ENCODE measurements at places on chromosomes 16 and 17.

DNA sequence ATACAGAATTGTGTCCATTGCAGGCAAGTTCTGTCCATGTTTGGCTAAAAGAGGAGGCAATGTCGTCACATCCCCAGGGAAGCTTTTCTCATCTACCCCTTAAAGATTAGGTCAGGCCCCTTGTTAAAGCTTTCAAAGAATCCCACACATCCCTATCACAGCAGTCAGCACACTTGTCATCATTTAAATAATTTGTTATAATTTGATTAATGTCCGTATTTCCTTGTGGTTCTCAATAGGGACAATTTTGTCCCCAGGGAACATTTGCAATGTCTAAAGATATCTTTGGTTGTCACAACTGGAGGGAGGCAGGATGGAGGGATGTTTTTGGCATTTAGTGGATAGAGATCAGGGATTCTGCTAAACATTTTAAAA lies 28.1 kb upstream of the NFAT5 start:
- no peak for DNase-seq

GRCh38 chr17:67132366-67132765 lies 88.0 kb downstream of the CACNG1 start:
- no peak for DNase-seq

DNA sequence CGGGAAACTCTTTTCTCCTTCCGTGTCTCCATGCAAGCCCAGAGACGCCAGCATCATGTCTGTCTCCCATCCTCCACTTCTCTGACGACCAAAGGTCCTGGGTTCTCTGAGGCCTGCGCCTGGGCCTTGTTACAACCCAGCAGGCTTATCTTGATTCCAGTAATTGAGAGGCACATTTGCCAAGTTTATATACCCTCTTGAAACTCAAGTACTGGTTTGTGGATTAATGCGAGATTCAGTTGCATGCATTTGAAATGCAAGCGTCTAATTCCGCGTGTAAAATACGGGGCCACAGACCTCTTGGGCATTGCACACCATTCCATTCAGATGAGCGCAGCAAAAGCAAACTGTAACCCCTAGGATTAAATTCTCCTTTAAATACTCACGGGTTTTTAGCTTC lies 28.7 kb upstream of the CRISPLD2 start:
- no peak for DNase-seq

GRCh38 chr16:88727871-88728270 lies 21.6 kb downstream of the CTU2 start:
- no peak for DNase-seq

- no peak for DNase-seq
Measured at GRCh38 chr16:88511906-88512305, 58.3 kb upstream of the ZC3H18 start.

DNA sequence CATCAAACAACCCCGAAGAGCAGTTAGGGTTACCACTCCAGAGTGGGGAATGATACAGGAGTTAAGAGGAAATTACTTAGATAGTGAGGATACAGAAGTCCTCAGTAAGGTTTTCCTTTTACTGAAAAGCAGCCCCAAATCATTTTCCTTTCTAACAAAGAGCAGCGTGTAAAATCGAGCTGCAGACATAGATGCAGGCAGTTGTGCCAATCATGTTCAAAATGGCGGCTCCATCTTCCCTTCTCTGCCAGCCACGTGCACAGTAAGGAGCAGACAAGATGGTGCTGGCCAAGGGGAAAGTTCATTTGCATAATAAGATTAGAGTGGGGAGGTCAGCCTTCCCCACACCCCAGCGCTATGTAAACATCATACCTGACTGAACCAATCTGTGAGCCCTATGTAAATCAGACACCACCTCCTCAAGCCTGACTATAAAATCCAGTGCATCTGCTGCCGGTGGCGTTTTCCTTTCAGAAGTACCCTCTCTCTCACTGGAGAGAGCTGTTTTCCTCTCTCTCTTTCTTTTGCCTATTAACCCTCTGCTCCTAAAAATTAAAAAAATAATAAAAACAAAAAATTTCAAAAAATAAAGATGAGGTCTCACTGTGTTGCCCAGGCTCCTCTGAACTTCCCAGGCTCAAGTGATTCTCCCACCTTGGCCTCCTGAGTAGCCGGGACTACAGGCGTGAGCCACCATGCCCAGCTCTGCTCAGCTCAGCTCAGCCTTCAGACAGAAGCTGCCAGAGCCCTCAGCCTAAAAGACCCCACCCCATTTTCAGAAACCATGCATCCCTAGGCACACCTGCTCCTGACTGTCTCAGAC lies 2.6 kb upstream of the SRL start:
- no peak for DNase-seq

DNA sequence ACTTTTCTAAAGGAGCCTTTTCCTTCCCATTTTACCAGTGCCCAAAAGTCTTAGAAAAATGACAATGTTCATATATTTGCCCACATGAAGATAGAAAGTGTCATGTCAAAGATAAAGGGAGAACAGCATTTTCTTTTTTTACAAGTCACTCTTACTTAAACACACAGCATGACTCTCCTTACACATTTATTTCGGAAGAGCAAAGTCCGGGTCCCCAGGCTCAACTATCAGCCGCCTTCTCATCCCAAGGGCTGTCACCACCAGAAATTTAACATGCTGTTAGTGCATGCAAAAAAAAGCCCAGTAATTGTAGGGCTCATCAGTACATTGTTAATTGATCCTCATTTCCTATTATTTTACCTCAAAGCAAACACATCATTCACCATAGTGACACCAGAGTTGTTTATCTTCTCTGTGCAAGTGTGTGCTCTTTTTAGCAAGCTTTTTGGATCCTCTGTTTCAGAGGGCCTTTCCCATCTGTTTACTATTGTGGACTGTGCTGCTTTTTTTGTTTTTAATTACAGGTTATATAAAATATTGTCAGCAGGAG lies 560.3 kb downstream of the WWOX start:
- DNase-seq = no peak

GRCh38 chr16:87851141-87851587 lies 18.1 kb downstream of the SLC7A5 start:
- DNase-seq = no peak

GRCh38 chr17:33229499-33229898 lies 63.6 kb downstream of the ASIC2 start:
- DNase-seq = no peak

DNA sequence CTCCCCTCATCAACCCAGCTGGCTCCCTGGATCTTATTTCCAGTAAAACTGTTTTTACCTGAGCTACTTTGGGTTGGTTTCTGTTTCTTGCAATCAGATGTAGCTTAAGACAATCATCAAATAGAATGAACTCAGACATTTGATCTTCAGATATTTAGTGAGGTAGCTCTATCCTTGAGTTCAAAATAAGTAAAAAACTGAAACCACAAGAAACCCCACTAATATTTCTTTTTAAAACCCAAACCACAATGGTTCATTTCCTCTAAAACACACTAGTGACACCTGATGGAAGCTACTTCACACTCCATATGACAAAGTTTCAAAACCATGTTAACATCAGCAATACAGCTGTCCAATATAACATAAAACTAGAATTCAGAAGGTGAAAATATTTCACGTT lies 37.8 kb downstream of the CACNG1 start:
- no peak for DNase-seq

DNA sequence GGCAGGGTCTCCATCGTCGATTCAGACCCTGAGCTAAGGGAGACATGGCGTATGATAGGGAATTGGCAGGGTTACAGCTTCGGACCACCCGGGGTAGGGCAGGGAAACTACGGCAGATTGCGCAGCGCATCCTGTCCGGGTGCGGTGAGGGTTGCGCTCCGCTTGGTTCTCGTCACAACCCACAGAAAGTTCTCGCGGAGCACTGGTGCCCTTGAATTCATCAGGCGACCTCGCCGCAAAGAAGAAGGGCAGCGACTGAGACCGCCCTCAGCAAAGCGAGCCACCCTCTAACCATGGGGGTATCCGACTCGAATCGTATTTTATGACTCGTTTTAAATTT lies 1.2 kb downstream of the HS3ST3B1 start:
- peak; percentile 68 for DNase-seq

GRCh38 chr17:45293413-45294211 lies 23.2 kb downstream of the MAP3K14 start:
- DNase-seq = no peak

- no peak for DNase-seq
Measured at GRCh38 chr16:84827131-84827574, 7.4 kb downstream of the CRISPLD2 start.

GRCh38 chr16:59690216-59690615 lies 956.1 kb upstream of the GOT2 start:
- no peak for DNase-seq

- no peak for DNase-seq
Measured at GRCh38 chr17:52751051-52751450, 592.5 kb upstream of the CA10 start.

GRCh38 chr16:10972108-10972818 lies 27.9 kb downstream of the CLEC16A start:
- DNase-seq = no peak

DNA sequence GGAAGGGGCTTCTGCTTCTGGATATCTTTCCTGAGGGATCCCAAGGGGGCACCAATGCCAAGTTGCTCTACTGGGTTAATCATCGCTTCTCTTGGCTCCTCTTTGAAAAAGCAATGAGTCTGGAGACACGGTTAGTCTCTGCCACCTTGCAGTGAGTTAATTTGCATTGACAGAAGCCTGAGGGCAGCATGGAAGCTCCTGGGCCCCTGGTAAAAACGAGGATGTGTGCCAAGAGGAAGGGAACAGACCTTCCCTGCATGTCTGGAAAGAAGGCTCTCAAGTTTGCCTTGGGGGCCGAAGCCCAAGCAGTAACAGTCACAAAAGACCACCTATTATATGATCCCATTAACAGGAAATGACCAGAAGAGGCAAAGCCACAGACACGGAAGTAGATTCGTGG lies 86.7 kb downstream of the IRX5 start:
- DNase-seq = no peak

DNA sequence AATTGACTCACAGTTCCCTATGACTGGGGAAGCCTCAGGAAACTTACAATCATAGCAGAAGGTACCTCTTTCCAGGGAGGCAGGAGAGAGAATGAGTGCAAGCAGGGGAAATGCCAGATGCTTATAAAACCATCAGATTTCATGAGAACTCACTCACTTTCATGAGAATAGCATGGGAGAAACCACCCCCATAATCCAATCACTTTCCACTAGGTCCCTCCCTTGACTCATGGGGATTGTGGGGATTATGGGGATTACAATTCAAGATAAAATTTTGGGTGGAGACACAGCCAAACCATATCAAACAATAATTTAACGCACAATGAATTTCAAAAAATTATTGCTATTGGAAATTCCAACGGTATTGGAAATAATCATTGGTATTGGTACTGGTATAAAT lies 15.1 kb downstream of the ABCA9 start:
- DNase-seq = no peak

GRCh38 chr17:1512351-1512750 lies 4.1 kb downstream of the INPP5K start:
- DNase-seq = no peak

GRCh38 chr17:73045724-73046123 lies 46.8 kb downstream of the SLC39A11 start:
- DNase-seq = no peak

DNA sequence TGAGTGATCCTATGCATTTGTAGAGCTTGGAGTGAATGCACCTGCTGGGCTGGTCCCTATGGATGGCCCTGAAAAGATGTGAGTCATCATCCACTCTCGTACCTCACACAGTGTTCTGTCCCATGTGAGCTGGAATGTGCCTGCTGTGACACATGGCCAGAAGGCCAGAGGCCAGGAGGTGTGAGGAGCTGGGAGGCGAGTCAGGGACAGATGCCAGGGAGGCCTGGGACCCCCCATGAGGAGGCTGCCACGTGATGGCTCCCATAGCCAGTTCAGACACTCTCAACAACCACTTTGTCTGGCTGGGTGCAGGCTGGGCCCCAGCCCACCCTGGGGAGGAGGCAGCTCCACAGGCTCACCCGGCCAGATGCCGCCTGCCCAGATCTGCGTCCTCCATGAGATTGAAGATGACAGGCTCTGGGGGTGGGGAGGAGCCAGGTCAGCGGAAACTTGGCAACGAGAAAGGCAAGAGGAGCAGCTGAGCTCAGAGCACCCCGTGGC lies 168.8 kb downstream of the C16orf78 start:
- no peak for DNase-seq

GRCh38 chr17:77437017-77437416 lies 296.2 kb downstream of the SEC14L1 start:
- DNase-seq = no peak

DNA sequence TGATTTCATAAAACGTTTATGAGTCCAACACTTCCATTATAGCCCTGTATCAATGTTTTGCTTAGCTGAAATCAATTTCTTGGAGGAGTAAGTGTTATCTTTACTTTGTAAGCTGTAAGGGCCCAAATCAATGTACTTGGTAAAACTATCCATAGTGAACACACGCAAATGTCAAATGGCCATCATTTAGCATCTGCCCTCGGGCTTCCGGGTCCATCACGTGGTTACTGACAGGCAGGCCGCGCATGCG lies 687 bp upstream of the NARF start:
- no peak for DNase-seq

DNA sequence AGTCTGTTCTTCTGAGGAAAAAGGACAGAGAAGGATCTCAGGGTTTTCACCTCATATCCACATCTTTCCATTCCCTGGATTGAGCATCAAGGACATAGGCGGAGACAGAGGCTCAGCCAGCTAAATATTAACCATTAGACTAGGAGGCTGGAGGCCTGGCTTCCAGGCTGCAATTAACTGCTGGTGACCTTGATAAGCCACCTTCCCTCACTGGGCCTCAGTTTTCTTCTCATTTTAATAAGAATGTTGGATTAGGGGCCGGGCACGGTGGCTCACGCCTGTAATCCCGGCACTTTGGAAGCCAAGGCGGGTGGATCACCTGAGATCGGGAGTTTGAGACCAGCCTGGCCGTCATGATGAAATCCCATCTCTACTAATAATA lies 25.6 kb upstream of the CNOT1 start:
- DNase-seq = no peak

- DNase-seq = no peak
Measured at GRCh38 chr17:27519550-27519949, 63.3 kb downstream of the KSR1 start.

- DNase-seq = no peak
Measured at GRCh38 chr17:55072898-55073297, 104.3 kb downstream of the STXBP4 start.

DNA sequence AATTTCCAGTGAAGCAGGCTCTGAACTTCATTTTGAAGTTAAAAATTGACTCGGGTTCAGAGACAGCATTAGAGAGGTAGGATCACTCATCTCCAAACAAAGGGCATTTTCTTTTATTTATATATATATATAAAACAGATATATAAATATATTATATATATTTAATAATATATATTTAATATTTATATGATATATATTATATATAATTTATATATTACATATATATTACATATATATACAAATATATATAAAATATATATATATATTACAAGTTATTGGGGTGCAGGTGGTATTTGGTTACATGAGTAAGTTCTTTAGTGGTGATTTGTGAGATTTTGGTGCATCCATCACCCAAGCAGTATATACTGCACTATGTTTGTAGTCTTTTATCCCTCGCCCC lies 320.8 kb downstream of the MAP2K6 start:
- no peak for DNase-seq

- no peak for DNase-seq
Measured at GRCh38 chr16:83136419-83136818, 509.6 kb downstream of the CDH13 start.
